ENCODE measurements at places on chromosomes 12 and 14.

DNA sequence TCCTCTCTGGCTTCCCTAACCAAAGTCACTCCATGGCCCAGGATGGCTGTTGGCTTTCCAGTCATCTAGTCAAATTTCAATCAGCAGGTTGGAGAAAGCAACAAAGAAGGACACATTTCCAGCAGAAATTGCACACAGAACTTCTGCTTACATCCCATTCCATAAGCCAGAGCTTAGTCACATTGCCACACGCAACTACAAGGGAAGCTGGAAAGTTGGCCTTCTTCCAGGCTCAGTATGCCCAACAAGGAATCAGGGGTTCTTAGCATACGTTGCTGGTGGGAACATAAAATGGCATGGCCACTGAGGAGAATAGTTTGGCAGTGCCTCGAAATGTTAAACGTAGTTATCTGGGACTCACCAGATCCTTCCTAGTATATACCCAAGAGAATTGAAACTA is 9.3 kb upstream of the APPL2 start:
- no peak for DNase-seq
- H3K4me1 ChIP-seq, result no peaks in the 10 kb centered on the region
- H3K4me3 ChIP-seq, result no peak overlapping the region
- H3K36me3 ChIP-seq, result no peaks in the 10 kb centered on the region
- no peaks in the 10 kb centered on the region for H3K27me3 ChIP-seq

- no peaks in the 10 kb centered on the region for H3K36me3 ChIP-seq
- DNase-seq, result peak; percentile 86
- no peak overlapping the region for H3K4me3 ChIP-seq
Measured at GRCh38 chr12:80033448-80033847, 65.9 kb upstream of the OTOGL start.

DNA sequence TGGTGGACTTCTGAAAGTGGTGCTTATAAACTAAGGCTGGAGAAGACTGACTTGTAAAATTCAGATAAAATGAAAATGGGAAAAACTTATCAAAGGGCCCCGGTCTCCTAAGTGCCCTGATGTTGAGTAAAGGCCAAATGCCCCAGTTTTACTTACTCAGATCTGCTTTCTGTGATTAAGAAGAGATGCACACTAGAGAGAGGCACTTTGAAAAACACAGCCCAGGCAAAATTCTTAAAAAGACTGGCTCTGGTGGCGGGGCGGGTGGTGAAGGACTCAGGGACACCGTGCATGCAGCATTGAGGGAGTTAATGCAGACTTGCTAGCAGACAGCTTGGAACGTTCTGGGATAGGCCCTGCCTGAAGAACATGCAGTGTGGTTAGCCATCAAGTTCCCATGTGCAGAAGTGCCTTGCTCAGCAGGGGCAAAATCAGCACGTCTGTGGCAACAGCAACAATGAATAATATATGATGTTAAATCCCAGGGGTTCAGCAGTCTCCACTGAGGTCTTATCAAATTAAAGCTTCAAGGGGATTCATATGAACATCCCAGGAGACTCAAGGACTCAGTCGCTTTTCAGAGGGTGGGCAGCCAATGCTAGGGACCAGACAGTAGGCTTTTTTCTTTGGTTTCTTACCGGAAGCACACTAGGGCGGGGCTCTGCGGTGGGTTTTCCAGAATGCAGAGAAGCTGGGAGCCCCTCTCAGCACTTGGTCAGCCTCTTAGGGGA is 105.0 kb downstream of the DAD1 start:
- H3K36me3 ChIP-seq, result no peaks in the 10 kb centered on the region
- no peaks in the 10 kb centered on the region for H3K27me3 ChIP-seq
- peaks cover 34% of the 10 kb centered on the region for H3K4me1 ChIP-seq
- no peak overlapping the region for H3K27ac ChIP-seq
- H3K4me3 ChIP-seq, result no peak overlapping the region

DNA sequence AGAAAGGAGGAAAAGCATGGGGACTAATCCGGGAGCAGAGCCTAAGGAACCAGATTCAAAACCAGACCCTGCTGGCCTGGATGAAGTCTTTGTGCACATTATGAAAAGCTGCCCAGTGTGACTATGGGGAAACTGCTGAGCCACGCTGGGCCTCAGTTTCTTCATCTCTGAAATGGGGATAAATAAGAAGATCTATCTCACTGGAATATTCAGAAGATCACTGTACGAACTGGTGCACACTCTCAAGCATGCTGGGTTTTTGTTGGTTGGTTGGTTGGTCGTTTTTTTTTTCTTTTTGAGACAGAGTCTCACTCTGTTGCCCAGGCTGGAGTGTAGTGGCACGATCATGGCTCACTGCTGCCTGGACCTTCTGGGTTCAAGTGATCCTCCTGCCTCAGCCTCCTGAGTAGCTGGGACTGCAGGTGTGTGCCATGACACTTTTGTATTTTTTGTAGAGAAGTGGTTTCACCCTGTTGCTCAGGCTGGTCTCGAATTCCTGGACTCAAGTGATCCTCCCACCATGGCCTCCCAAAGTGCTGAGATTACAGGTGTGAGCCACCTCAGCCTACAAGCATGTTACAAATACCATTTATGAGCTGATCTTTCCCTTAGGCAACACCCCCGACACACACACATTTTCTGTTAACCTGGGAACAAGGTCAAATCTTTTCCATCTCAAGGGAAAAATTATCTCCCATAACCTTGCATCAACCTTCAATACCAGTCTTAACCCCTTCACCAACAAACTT is 33.4 kb upstream of the CORO1C start:
- H3K4me1 ChIP-seq, result peaks cover 7% of the 10 kb centered on the region
- no peaks in the 10 kb centered on the region for H3K36me3 ChIP-seq
- DNase-seq, result no peak
- peaks cover 2% of the 10 kb centered on the region for H3K27me3 ChIP-seq
- no peak overlapping the region for H3K27ac ChIP-seq

- H3K36me3 ChIP-seq, result peaks cover 28% of the 10 kb centered on the region
- H3K27me3 ChIP-seq, result no peaks in the 10 kb centered on the region
- no peaks in the 10 kb centered on the region for H3K4me1 ChIP-seq
- H3K27ac ChIP-seq, result no peak overlapping the region
- no peak overlapping the region for H3K4me3 ChIP-seq
- no peak for DNase-seq
Measured at GRCh38 chr14:58294201-58294600, 4.2 kb upstream of the ARID4A start.

- DNase-seq, result no peak
- no peaks in the 10 kb centered on the region for H3K27me3 ChIP-seq
- peaks cover 41% of the 10 kb centered on the region for H3K36me3 ChIP-seq
- H3K27ac ChIP-seq, result no peak overlapping the region
- no peak overlapping the region for H3K4me3 ChIP-seq
Measured at GRCh38 chr14:100345711-100346110, 22.6 kb downstream of the SLC25A47 start.

DNA sequence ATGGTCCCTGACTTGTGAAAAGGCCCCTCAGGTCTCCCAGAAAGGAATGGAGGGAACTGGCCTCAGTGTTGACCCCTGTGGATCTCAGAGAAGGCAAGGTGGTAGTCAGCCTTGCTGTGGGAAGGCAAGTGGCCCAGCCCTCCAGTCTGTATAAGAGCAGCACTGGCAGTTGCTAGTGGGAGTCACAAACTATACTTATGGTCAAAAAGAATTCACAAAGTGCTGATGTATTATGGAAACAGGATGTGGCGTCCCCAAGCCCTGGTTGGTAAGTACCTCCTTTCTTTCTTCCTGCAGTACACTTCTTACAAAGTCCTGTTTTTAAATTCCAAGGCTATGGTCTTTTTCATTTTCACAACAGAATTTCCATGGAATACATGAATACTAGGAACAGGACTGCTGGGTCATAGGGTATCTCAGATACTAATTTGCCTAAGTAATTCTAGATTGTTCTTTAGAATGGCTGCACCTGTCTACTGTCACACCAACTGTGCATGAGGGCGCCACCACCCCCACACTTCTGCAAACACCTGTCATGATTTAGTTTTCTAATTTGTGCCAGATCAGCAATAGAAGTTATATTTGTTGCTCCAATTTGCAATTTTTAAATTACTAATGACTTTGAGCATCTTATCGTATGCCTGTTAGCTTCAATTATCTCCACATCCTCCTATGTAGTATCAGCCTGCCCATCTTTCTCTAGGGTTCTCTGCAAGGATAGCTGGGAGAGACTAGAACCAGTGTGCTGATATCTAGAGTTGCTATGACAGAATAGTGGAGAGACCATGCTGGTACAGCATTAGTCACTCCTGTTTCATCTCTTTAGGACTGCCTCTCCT is 40.7 kb upstream of the TMEM263 start:
- DNase-seq, result no peak
- no peaks in the 10 kb centered on the region for H3K4me1 ChIP-seq
- no peak overlapping the region for H3K4me3 ChIP-seq

- no peak overlapping the region for H3K4me3 ChIP-seq
- H3K27me3 ChIP-seq, result no peaks in the 10 kb centered on the region
- no peak overlapping the region for H3K27ac ChIP-seq
- H3K36me3 ChIP-seq, result no peaks in the 10 kb centered on the region
- no peak for DNase-seq
Measured at GRCh38 chr14:87097015-87097414, 896.0 kb downstream of the GALC start.

- peak overlapping the region; percentile 59 for H3K4me3 ChIP-seq
- H3K4me1 ChIP-seq, result peaks cover 6% of the 10 kb centered on the region
- DNase-seq, result peak; percentile 99
Measured at GRCh38 chr14:63203618-63204406, 431 bp upstream of the RHOJ start.

- no peak overlapping the region for H3K27ac ChIP-seq
- H3K36me3 ChIP-seq, result peaks cover 34% of the 10 kb centered on the region
Measured at GRCh38 chr14:71733210-71733883, 198.9 kb upstream of the RGS6 start.

DNA sequence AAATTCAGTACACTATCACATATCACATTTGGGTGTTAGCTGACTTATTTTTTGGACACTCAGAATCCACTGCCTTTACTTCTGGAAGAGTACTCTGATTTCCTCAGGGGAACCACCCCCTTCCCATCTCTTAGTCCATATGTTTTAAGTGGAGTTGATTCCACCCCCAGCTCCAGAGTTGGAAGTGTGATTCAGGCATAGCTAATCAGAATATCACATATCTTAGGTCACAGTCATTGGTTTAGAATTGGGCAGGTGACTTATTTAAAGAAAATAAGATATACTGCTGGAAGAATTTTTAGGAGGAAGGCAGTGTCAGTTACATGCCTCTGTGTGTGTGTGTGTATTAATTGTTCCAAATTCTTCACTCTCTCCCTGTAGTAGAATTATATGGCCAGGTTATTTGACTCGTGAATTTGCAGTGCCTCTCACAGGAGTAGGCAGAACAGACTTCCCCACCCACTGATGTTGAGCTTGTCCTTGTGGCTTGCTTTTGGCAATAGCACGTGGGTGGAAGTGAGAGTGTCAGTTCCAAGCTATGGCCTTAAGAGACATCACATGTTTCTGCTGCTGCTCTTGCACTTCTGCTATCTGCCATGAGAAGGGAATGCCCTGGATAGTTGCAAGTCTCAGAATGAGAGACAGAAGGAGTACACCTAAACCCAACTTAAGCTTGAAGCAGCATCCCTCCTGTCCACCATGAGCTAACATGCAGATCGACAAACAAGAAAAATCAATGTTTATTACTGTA is 6.4 kb upstream of the GAS2L3 start:
- H3K36me3 ChIP-seq, result no peaks in the 10 kb centered on the region
- H3K27ac ChIP-seq, result no peak overlapping the region
- H3K4me1 ChIP-seq, result peaks cover 4% of the 10 kb centered on the region
- no peak overlapping the region for H3K4me3 ChIP-seq
- H3K27me3 ChIP-seq, result no peaks in the 10 kb centered on the region

- H3K36me3 ChIP-seq, result peaks cover 81% of the 10 kb centered on the region
- H3K4me1 ChIP-seq, result peaks cover 56% of the 10 kb centered on the region
- peak overlapping the region; percentile 8 for H3K27ac ChIP-seq
- H3K27me3 ChIP-seq, result no peaks in the 10 kb centered on the region
- peak; percentile 70 for DNase-seq
- no peak overlapping the region for H3K4me3 ChIP-seq
Measured at GRCh38 chr12:124418791-124419190, 123.9 kb downstream of the RFLNA start.

DNA sequence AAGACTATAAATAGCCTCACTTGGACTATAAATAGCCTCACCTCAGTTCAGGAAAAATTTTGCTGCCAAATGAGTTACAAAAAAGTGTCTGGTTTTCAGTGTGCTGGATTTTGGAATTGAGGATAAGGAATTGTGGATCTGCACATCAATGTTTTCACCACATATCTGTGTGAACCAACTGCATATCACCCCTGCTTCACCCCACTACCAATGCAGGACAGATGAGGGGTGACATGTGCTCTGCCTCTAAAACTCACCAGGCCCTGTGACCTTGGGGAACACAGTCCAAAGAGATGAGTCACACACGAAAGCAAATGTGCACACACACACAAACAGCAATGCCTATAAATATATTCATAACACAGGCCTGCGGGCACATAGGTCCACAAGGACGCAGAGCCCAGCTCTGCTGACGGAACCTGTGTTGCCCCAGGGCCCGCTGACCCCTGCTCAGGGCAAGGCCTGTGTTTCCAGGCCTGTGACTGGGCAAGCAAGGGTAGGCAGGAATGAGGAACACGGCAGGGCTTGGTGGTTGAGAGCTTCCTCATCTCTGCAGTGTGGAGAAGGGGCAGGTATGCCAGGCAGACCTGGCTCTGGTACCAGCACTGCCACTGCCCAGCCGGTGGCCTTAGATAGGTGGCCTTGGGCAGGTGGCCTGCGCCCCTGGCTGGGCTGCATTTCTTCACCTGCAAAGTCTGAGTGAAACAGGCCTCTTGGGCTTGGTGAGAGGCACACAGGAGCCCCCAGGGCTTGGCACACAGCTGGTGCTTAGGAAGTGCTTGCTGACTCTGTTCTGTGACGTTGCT is 82.4 kb downstream of the ARL6IP4 start:
- no peaks in the 10 kb centered on the region for H3K36me3 ChIP-seq
- H3K4me3 ChIP-seq, result no peak overlapping the region
- H3K27ac ChIP-seq, result peak overlapping the region; percentile 70
- H3K4me1 ChIP-seq, result peaks cover 66% of the 10 kb centered on the region
- no peaks in the 10 kb centered on the region for H3K27me3 ChIP-seq

- H3K27ac ChIP-seq, result no peak overlapping the region
- peak; percentile 66 for DNase-seq
- no peaks in the 10 kb centered on the region for H3K36me3 ChIP-seq
- no peak overlapping the region for H3K4me3 ChIP-seq
Measured at GRCh38 chr14:72736786-72737559, 156.9 kb downstream of the DPF3 start.

- no peak overlapping the region for H3K27ac ChIP-seq
- no peaks in the 10 kb centered on the region for H3K36me3 ChIP-seq
- no peaks in the 10 kb centered on the region for H3K4me1 ChIP-seq
- no peaks in the 10 kb centered on the region for H3K27me3 ChIP-seq
- no peak overlapping the region for H3K4me3 ChIP-seq
Measured at GRCh38 chr12:15115434-15115833, 105.8 kb downstream of the RERG start.

GRCh38 chr14:69490219-69490918 is 5.8 kb downstream of the PLEKHD1 start:
- no peak overlapping the region for H3K27ac ChIP-seq
- H3K36me3 ChIP-seq, result no peaks in the 10 kb centered on the region
- no peak overlapping the region for H3K4me3 ChIP-seq

GRCh38 chr12:107133462-107133861 is 40.1 kb upstream of the CRY1 start:
- no peaks in the 10 kb centered on the region for H3K36me3 ChIP-seq
- no peak overlapping the region for H3K27ac ChIP-seq
- no peak for DNase-seq
- no peak overlapping the region for H3K4me3 ChIP-seq

Measured in muscle of leg (tissue), 16 donors.